Esophagus mucosa (tissue), 1 donor: ENCODE measurements at places on chromosomes 13 and 19. TPM values are rescaled to one million over a fixed set of nuclear protein-coding genes. Genes with fewer than 3 reads are reported as not detected.

DNA sequence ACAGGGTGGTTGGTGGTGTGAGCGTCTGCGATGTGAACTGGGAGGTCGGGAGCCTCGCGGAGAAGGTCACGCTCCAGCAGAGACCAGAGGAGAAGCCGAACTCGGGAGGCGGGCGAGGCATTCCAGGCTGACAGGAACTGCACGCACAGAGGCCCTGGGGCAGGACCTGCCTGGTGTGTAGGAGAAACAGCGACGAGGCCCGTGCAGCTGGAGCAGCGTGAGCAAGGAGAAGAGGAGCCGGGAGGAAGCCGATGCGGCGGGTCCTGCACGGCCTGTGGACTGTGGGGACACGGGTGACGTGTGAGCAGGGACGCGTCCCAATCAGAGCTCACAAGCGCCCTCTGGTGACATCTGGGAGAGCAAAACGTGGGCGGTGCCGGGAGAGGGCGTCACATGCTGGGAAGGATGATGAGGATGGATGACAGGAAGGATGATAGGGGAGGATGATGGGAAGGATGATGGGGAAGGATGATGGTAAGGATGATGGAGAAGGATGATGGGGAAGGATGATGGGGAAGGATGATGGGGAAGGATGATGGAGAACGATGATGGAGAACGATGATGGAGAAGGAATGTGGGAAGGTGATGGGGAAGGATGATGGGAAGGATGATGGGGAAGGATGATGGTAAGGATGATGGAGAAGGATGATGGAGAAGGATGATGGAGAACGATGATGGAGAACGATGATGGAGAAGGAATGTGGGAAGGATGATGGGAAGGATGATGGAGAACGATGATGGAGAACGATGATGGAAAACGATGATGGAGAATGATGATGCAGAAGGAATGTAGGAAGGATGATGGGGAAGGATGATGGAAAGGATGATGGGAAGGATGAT is 16.1 kb upstream of the MADCAM1 start:
- peak; percentile 63 for ATAC-seq

- no peak for ATAC-seq
These were observed 20.0 kb upstream of the GPR18 start for GRCh38 chr13:99278200-99278599.

GRCh38 chr19:46797881-46798280 is 9.5 kb upstream of the SLC1A5 start:
- ATAC-seq: no peak

DNA sequence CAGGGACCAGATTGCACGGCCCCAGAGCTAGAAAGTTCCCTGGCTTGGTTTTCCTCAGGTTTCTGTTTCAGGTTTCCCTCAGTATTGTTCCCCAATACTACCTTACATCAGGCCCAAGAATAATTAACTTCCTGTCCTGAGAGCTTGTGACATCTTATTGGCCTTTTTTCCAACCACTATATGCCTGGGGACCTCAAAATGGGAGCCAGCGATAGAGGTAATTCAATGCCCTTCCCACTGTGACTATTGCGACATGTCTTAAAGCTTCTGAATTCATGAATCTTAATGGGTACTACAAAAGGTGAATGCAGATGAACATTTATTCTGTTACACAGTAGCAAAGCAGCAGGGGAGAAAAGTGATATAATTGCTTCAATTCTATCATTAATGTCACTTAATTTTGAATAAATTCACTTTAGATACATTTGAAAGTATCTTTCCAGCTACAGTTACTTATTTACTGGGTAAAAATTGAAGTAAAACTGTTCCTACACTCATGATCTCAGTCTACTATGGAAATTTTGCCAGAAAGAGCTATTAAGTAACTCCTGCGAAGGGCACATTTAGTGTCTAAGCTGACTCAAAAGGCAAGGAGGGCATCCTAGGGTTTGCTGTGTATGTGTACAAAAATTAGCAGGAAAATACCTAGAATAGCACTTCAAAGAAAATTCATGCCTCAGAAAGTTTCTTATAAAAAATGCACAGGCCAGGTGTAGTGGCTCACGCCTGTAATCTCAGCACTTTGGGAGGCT is 4.1 kb downstream of the CRYL1 start:
- no peak for ATAC-seq

GRCh38 chr13:32135655-32136054 is 104.1 kb downstream of the FRY start:
- no peak for ATAC-seq

DNA sequence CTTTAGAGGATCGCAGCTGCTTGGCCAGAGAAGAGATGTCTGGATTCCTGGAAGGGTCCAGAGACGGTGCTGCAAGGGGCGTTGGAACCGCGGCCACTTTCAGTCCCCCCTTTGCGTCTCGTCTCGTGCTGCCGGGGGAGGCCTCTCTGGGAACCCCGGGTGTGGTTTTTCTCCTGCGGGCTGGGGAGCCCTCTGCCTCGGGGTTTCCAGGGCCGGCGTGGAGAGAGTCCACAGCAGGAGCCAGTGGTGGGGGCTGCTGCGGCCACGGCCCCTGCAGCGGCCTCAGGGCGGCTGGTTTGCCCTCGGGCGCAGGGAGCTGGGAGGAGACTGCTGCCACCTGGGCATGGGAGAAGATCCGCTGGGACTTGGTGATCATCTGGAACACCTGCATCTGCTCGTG is 28.5 kb downstream of the ZNF541 start:
- ATAC-seq: no peak

GRCh38 chr19:51407511-51408131 is 9.8 kb downstream of the SIGLEC10 start:
- peak; percentile 79 for ATAC-seq

DNA sequence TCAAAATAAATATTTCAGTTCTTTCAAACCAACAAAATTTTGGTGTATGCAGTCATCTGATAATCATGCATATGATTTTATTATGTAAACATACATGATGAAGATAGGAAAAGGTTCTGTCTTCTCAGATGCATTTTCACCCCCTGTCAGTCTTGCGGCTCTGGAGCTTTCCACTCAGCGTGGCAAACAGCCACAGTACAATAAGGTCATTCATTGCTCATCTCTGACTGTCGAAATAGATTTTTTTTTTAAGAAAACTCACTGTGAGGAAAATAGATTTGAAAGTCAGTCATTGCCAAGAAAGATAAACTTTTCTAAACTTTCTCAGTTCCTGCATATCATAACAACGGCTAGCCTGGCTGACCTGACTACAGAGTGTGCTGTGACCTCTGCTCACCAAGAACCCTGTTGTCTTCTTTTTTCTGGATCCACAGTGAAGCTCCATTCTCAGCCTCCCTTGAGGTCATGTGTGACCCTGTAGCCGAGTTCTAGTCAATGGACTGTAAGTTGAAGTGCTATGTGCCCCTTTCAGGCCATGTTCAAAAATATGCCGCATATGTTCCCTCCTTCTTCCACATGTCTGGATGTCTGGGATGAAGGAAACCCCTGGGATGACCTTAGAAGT is 519.6 kb downstream of the KLF5 start:
- no peak for ATAC-seq

- ATAC-seq: no peak
These were observed 15.2 kb downstream of the INTS6 start for GRCh38 chr13:51437550-51438127.

GRCh38 chr13:114066956-114067355 is 65.5 kb downstream of the RASA3 start:
- ATAC-seq: no peak

DNA sequence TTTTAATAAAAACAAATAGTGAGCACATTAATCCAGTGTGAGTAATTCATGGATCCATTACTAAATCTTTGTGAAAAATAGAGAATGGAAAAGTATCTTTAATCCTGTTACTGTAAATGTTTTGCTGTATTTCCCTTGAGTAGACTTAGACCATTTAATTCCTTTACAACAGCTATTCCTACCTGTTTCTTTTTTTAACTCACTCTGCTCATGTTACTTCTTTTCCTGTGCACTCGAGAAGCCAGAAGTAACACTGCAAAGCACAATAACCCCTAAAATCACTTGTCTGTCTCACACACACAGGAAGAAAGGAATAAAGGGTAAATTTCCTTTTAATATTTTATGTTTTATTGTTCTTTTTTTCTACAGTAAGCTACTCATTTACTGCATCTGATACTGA is 244.3 kb downstream of the SHISA2 start:
- ATAC-seq: no peak

- ATAC-seq: peak; percentile 70
These were observed at the start of gene TBCB for GRCh38 chr19:36115453-36116343. Gene TBCB (plus strand): TSS chr19:36115468. CDS start chr19:36115561, 93 bp downstream.

DNA sequence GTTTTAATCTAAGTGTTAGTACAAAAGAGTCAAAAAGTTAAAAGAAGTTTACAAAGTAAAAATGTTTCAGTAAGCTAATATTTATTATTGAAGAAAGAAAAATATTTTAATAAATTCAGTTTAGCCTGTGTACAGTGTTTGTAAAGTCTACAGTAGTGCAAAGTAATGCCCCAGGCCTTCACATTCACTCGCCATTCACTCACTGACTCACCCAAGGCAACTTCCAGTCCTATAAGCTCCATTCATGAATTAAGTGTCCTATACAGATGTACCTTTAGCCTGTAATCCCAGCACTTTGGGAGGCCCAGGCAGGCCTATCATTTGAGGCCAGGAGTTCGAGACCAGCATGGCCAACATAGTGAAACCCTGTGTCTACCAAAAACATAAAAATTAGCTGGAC is 24.1 kb upstream of the AKAP11 start:
- ATAC-seq: no peak

- peak; percentile 78 for ATAC-seq
These were observed 6.5 kb downstream of the LRRC8E start for GRCh38 chr19:7894612-7895309.

DNA sequence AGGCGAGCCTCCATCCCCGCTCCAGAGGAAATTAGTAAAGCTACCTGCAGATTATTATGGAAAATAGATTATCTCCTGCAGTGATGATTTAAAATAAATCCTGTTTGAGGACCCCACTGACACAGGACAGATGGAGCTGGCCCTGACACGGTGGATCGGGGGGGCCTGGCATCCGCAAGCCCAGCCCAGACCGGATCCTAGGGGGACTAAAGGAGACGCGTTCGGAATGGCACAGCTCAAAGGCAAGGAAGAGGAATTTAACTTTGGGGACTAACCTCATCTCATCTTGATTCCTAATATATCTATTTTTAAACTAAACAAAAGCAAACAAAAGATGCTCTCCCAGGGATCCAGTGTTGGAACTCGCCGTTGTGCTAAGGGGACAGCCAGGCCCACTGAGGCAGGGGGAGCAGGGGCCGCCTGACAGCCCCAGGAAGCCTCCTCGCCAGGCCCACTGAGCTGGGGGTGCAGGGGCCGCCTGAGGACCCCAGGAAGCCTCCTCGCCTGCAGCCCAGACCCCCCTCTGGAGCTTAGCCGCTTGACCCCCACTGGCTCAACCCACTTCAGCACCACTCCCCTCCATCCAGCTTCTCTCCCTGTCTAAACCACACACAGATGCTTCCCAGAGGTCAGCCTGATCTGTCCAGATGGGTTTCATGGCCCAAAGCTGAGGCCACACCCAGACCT is 78.6 kb downstream of the SPACA7 start:
- no peak for ATAC-seq

GRCh38 chr19:19447536-19448237 is 42.2 kb downstream of the GATAD2A start:
- no peak for ATAC-seq

DNA sequence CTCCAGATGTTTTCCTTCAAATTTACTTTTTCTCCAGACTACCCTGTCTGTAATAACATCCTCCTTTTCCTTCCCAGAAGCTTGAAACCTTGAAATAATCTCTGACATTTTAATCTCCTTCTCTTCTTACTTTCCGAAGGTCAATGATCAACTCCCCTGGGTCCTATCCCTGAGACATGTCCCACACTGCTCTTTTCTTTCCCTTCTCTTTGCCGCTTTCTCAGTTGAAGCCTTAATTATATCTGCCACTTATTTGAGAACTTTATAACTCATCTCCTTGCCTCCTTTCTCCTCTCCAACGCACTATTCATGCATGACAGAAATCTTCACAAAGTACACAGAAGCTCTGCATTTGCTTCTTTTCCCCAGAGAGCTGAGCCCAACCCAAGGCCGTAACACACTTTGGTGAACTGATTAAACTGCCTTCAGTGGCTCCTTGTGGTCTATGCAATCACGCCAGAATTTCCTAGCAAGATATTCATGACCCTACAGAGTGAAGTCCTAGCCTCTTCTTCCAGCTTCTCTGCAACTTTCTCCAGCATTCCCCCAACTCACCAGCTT is 9.2 kb upstream of the WASF3 start:
- no peak for ATAC-seq

GRCh38 chr13:54676526-54677113 is 1648.0 kb downstream of the OLFM4 start:
- no peak for ATAC-seq

- ATAC-seq: no peak
These were observed 14.4 kb downstream of the LILRB4 start for GRCh38 chr19:54677217-54677616.

DNA sequence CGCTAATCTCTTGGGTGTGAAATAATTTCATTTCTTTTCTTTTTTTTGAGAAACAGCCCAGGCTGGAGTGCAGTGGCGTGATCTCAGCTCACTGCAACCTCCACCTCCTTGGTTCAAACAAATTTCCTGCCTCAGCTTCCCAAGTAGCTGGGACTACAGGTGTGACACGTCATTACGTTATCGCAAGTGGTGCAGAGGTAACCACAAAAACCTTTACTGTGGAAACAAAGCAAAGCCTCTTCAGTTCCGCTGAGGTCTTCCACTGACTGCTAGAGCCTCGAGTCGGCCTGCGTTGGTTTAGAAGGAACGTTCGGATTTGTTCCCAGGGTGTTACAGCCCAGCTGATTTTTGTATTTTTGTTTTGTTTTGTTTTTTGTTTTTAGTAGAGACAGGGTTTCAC is 2.0 kb upstream of the ZNF784 start:
- no peak for ATAC-seq

DNA sequence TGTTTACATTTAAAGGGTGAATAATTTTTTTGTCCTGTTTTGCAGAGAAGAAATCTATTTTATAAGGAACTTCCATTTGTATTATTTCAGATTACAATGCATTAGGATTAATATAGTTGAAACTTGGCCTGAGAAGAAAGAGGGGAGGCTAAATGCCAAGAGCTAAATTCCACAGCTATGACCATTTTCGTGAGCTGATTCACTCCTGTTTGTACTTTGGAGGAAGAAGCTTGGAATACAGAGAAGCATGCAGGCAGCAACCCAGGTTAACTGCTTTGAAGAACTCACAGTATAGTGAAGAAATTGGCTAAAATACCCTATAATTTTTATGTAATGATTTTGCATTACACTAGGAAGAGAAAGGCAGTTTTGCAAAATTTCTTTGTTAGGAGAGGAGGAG is 309.4 kb upstream of the KLF12 start:
- peak; percentile 83 for ATAC-seq

DNA sequence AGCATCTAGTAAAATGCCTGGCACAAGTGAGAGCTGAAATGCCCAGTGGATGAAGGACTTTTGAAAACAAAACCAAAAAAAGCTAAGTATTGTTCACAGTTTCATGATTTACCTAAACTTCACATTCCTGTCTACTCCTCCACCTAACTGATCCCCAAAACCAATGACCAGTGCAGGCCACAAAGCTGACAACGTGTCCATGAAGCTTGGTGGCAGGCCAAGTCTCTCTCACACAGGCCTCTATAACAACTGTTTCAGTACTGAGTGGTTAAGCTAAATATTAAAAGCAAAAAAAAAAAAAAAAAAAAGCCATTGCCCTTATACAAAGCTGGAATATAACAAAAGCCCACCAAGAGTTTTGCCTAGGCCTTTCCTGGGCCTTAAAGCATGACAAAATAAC is 36.4 kb downstream of the STK24 start:
- ATAC-seq: no peak

Gene SF3A2
- 45.4 TPM for total RNA-seq

Gene ZNF426
- total RNA-seq: 31.2 TPM

Gene GPR183
- 0.76 TPM for total RNA-seq

Gene NLRP5
- total RNA-seq: not detected

Gene KIR2DL1
- not detected for total RNA-seq

Gene UNC13A
- 0.04 TPM for total RNA-seq

Gene CEACAM19
- total RNA-seq: 8.0 TPM

Gene POSTN
- total RNA-seq: 17.0 TPM

Gene ATP4A
- not detected for total RNA-seq
